Type B pancreatic cell (in vitro differentiated cells): ENCODE measurements at places on chromosomes 5 and 9. TPM values are rescaled to one million over a fixed set of nuclear protein-coding genes. Genes with fewer than 3 reads are reported as not detected.

DNA sequence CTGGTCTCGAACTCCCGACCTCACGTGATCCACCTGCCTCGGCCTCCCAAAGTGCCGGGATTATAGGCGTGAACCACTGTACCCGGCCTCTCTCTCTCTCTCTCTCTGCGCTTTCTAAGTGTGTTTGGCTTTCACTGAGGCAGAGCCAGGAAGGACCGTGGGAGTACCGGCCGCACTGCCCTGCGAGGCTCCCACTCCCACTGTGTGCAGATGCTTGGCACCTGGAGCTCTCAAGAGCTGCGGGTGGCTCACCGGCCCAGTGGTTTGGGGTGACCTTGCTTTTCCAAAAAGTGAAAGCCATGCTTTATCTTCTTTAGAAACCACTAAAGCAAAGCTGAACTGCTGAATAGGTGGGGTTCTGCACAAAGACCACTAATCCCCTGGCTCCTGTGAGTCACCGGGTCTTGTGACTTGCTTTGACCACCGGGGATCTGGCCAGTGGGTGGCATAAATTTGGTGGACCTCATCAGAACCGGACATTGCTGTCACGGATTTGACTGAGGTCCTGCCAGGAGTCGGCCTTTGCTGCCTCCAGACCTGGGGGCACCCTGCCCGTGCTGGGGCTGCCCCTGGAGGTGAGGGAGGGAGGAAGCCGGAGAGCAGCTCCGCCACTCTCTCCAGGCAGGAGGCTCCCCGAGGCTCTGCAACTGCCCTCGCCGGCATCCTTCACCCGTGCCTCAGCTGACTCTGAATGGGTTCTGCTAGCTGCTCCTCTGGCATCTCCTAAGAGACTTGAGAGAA, 228.9 kb downstream of the FANCC start:
- DNase-seq: no peak
- H3K4me1 ChIP-seq: peaks cover 56% of the 10 kb centered on the region
- no peak overlapping the region for H3K27ac ChIP-seq
- H3K27me3 ChIP-seq: no peaks in the 10 kb centered on the region
- peaks cover 34% of the 10 kb centered on the region for H3K36me3 ChIP-seq

DNA sequence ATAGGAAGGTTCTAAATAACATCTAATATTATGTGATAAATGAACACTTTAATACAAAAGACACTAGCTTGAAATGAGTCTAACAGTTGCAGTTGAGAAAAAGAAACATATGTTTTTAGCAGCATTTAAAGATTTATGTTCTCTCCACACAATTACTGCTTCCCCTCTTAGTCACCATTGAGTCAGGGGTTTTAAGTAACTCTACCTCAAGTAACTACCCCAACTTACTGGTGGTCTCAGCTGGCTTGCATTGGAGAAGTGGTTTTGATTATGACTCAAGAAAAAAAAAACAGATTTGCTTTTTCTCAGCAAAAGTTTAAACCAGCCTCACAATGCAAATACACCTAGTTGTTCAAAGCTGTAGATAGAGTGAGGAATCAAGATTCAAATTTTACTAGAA, 1216.5 kb upstream of the CDH9 start:
- H3K36me3 ChIP-seq: no peaks in the 10 kb centered on the region
- DNase-seq: no peak
- no peak overlapping the region for H3K4me3 ChIP-seq
- H3K4me1 ChIP-seq: peaks cover 1% of the 10 kb centered on the region
- H3K27me3 ChIP-seq: no peaks in the 10 kb centered on the region
- H3K27ac ChIP-seq: no peak overlapping the region

The ZBTB5 gene
- total RNA-seq: 22.6 and 25.9 TPM in 2 replicates

GRCh38 chr5:159489779-159490178, 159.5 kb upstream of the IL12B start:
- no peaks in the 10 kb centered on the region for H3K36me3 ChIP-seq
- DNase-seq: no peak
- H3K4me1 ChIP-seq: no peaks in the 10 kb centered on the region
- H3K27ac ChIP-seq: no peak overlapping the region

The ACOT12 gene
- total RNA-seq: 0.46 and 0.74 TPM in 2 replicates
